Ammon's horn (tissue), 1 donor: ENCODE measurements at places on chromosomes 1 and 21.
A peak's percentile ranks its signal among the peaks of the same experiment; 100 is the strongest.

- no peak for DNase-seq
Measured at GRCh38 chr1:84152649-84153056, 8.6 kb downstream of the PRKACB start.

GRCh38 chr1:209577346-209577745 is 6.2 kb upstream of the CAMK1G start:
- no peak for DNase-seq

GRCh38 chr1:155079487-155080311 is 1.1 kb downstream of the EFNA3 start:
- DNase-seq = no peak

DNA sequence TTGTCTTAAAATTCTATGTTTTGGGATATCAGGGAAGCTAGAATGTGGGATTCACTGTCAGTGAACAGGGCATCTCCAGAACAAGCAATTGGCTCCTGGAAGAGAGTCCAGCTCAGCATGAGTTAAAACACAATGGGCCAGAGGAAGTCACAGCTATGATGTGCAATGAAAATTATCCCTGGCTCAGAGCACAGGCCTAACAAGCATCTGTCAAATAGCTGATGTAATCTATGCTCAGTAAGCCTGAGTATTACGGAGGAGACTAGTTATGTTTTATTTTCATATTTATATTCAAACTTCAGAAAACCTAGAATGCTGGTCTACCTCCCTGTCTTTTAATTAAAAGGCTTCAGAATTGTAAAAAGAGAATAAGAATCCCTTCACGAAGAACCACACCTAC is 41.6 kb downstream of the PARP1 start:
- no peak for DNase-seq

DNA sequence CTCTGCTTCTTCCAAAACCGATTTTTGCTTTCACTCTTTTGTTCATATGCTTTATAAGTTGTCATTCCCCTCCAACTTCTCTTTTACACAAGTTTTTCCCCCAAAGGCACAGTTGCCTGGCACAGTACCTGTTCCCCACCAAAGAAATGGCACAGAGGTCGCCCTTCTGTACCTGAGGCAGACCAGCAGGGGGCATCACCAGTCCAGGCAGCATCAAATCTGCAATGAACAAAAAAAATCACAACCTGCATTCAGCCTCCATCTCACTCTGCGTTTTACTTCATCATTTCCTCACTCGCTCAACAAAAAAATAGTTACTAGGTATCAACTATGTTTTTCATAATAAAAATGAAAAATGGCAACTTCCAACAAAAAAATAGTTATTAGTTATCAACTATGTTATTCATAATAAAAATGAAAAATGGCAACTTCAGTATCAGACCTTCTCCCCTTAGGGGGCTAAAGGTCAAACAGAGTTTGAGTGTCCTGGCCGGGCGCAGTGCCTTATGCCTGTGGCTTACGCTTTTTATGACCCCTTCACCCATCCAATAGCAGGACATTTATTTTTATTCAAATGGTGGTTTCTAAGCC is 4.1 kb downstream of the EIF2D start:
- DNase-seq = peak; percentile 41

DNA sequence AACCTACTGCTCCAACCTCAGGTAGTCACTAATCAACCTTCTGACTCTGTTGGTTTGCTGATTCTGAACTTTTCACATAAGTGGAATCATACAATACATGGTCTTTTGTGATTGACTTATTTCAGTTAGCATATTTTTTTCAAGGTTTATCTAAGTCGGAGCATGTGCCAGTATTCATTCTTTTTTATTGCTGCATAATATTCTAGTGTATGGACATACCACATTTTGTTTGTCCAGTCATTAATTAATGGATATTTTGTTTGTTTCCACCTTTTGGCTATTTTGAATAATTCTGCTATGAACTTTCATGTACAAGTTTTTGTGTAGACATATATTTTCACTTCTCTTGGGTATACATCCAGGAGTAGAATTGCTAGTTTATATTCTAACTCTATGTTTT is 53.0 kb upstream of the LRRN2 start:
- DNase-seq = no peak

- DNase-seq = peak; percentile 53
Measured at GRCh38 chr1:14970115-14970798, 183.3 kb upstream of the TMEM51 start.
